HCT116 (cell line): ENCODE measurements at places on chromosomes 3 and 15. TPM values are rescaled to one million over a fixed set of nuclear protein-coding genes. Genes with fewer than 3 reads are reported as not detected.

The EXD1 gene
- total RNA-seq, result not detected

- H3K4me3 ChIP-seq, result no peak overlapping the region
- H3K27me3 ChIP-seq, result peaks cover 28% of the 10 kb centered on the region; the same call in 1 of the 2 replicates
- H3K36me3 ChIP-seq, result no peaks in the 10 kb centered on the region
- no peak overlapping the region for H3K27ac ChIP-seq
- no peak for DNase-seq
- H3K4me1 ChIP-seq, result no peaks in the 10 kb centered on the region
Observed at GRCh38 chr3:133393204-133393603, 6.7 kb upstream of the BFSP2 start.

- no peaks in the 10 kb centered on the region for H3K4me1 ChIP-seq
- H3K27me3 ChIP-seq, result no peaks in the 10 kb centered on the region
- DNase-seq, result no peak
- H3K4me3 ChIP-seq, result no peak overlapping the region
- no peak overlapping the region for H3K27ac ChIP-seq
Observed at GRCh38 chr3:128262457-128262856, 109.2 kb downstream of the EEFSEC start.

DNA sequence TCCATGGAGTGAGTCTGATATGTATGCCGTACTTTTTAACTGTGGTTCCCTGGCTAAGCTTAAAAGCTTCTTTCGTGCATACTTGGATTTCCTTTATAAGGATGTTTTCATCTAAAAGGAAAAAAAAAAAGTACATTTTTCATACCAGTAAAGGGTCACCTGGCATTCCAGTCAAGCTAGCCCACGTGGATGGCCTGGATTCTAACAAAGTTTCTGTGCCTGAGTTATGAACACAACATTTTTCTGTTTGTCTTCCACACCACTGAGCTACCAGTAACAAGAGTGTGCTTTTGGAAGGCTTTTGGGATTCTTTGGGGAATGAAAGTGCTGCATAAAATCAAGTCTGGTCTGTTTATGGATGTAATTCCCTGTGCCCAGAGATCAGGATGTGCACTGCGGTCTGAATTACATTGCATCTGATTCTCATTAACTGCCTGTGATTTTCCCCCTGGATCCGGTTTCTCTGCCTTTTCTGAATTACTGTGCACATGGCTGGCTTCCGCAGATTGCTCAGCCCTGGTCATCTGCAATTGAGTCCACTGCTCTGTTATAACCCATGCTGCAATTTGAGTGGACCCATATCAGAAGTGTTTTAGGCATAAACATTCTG, 38.2 kb upstream of the MAGI1 start:
- no peaks in the 10 kb centered on the region for H3K4me1 ChIP-seq
- H3K36me3 ChIP-seq, result no peaks in the 10 kb centered on the region
- no peak overlapping the region for H3K27ac ChIP-seq
- no peak for DNase-seq
- no peak overlapping the region for H3K4me3 ChIP-seq
- H3K27me3 ChIP-seq, result no peaks in the 10 kb centered on the region

The SENP8 gene
- total RNA-seq, result 3.8 TPM

The RNF123 gene
- 71.9 TPM for total RNA-seq

The CILP gene
- total RNA-seq, result not detected

GRCh38 chr15:34133511-34133910, 31.6 kb downstream of the PGBD4 start:
- no peak overlapping the region for H3K4me3 ChIP-seq
- DNase-seq, result no peak
- no peaks in the 10 kb centered on the region for H3K27me3 ChIP-seq
- H3K4me1 ChIP-seq, result no peaks in the 10 kb centered on the region
- H3K36me3 ChIP-seq, result no peaks in the 10 kb centered on the region

DNA sequence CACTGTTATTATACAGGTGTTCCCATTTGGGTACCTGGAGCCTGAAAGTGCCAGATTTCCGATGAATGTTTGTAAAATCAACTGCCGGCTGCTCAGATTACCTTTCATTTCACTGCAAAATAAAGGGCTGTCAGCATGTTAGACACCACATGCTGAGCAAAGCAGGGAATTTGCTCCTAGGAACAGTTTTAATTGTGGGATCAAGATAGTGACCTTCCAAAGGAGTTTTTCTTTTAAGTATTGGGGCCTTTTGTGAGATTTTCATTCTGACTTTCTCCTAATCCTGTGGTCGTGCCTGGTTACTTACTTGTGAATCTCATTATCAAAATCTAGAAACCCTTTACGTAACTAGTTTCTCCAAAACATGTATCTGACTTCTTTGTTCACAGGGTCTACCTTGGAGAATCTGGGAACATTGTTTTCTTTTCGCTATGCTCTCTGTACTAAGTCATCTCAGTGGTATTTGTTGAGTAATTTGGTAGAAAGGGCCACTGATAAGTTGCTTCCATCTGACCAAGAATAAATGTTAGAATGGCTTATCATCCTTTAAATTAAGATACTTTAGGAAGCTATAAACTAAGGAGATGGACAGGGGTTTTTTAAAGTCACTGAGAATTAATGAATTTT, 40.8 kb upstream of the LRTM1 start:
- H3K4me3 ChIP-seq, result no peak overlapping the region
- H3K27me3 ChIP-seq, result no peaks in the 10 kb centered on the region
- no peak for DNase-seq
- H3K4me1 ChIP-seq, result no peaks in the 10 kb centered on the region

The KNL1 gene
- total RNA-seq, result 30.6 TPM

DNA sequence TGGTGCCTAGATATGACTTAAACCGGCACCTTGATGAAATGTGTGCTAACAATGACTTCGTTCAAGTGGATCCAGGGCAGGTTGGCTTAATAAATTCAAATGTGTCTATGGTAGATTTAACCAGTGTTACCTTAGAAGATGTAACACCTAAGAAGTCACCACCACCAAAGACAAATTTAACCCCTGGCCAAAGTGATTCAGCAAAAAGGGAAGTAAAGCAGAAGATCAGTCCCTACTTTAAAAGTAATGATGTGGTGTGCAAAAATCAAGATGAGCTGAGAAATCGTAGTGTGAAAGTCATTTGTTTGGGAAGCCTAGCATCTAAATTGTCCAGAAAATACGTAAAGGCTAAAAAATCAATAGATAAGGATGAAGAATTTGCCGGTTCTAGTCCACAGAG, 1.1 kb downstream of the FAN1 start:
- no peaks in the 10 kb centered on the region for H3K27me3 ChIP-seq
- H3K36me3 ChIP-seq, result no peaks in the 10 kb centered on the region
- no peak for DNase-seq
- peaks cover 16% of the 10 kb centered on the region; the same call in 1 of the 2 replicates for H3K4me1 ChIP-seq
- H3K27ac ChIP-seq, result no peak overlapping the region
- peak overlapping the region; percentile 56 for H3K4me3 ChIP-seq

The TICRR gene
- total RNA-seq, result 24.8 TPM

The FBXW12 gene
- not detected for total RNA-seq

DNA sequence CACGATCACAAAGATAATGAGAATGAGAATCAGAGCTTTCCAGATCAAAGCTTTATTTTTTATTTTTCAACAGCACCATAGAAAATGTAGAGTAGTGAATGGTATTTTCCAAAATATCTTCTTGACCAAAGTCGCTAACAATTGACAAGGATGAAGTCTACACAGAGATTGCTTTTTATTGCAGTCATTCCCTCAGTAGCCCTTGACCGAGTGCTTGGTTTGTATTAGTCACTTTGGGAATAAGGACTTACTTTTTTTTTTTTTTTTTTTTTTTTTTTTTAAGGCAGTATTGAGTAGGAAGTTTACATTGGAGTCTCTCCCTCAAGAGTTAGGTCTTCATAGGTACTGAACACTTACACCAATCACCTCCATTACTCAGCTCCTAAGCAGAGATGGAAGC, 39.8 kb downstream of the THRB start:
- no peaks in the 10 kb centered on the region for H3K36me3 ChIP-seq
- H3K27me3 ChIP-seq, result no peaks in the 10 kb centered on the region
- no peak overlapping the region for H3K4me3 ChIP-seq
- no peak for DNase-seq
- H3K4me1 ChIP-seq, result no peaks in the 10 kb centered on the region
- H3K27ac ChIP-seq, result no peak overlapping the region

The PBRM1 gene
- 40.0 TPM for total RNA-seq

GRCh38 chr3:171494457-171495109, 34.4 kb upstream of the TNIK start:
- H3K4me3 ChIP-seq, result no peak overlapping the region
- no peaks in the 10 kb centered on the region for H3K27me3 ChIP-seq
- DNase-seq, result no peak
- H3K27ac ChIP-seq, result no peak overlapping the region
- H3K36me3 ChIP-seq, result no peaks in the 10 kb centered on the region

DNA sequence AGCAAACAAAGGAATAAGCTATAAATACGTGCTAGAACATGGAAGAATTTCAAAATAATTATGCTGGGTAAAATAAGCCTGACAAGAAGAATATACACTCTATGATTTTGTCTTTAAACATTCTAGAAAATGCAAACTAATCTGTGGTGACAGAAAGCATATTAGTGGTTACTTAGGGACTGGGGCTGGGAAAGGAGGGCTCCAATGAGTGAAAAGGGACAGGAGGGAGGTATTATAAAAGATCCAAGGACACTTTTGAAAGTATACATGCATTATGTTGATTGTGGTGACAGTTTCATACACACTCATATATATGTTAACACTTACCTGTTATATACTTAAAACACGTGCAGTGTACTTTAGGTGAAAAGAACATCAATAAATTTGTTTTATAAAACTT, 23.0 kb downstream of the MYH15 start:
- H3K27ac ChIP-seq, result no peak overlapping the region
- no peaks in the 10 kb centered on the region for H3K36me3 ChIP-seq
- H3K4me1 ChIP-seq, result peaks cover 5% of the 10 kb centered on the region; the same call in 1 of the 2 replicates
- H3K27me3 ChIP-seq, result no peaks in the 10 kb centered on the region

The IL20RB gene
- total RNA-seq, result 6.1 TPM

DNA sequence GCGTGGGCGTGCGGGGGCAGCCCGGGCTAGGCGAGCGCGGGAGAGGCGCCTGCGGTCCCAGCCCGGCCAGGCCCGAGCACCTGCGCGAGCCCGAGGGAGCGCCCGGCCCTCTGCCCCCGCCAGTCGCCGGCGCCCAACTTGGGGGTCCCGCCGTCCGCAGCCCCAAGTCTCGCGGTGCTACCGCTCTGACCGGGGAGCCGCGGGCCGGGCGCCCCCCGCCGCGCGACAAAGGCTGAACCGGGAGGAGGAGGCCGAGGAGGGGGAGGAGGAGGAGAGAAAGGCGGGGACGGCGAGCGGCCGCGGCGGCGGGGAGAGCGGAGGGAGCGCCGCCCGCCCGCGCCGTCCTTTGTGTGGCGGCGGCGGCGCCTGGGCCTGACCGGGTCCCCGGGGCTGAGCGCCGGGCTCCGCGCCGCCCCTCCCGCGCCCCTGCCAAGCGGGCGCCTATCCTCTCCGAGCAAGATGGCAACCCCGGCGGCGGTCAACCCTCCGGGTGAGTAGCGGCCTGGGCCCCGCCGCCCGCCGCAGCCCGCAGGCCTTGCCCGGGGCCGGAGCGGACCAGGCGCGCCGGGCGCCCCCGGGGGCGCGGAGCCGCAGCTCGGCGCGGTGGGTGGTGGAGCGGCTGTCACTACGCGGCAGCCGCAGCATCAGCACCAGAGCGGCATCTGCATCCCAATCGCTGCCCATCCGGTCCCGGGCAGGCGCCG, at the start of gene ARNT2:
TSS of gene ARNT2 (plus strand) at position 326 of the 704 bp plus-strand sequence. CDS start at position 460, 134 bp downstream.
- H3K27me3 ChIP-seq, result 0 out of 2 replicates have a peak, but pooled peaks cover 3% of the 10 kb centered on the region
- peaks cover 5% of the 10 kb centered on the region; the same call in 1 of the 2 replicates for H3K4me1 ChIP-seq
- no peaks in the 10 kb centered on the region for H3K36me3 ChIP-seq
- H3K4me3 ChIP-seq, result peak within 1 kb of the TSS; percentile 43
- H3K27ac ChIP-seq, result peak within 1 kb of the TSS; percentile 32; the same call in 1 of the 2 replicates

GRCh38 chr3:197202694-197203093, 95.7 kb downstream of the DLG1 start:
- H3K27me3 ChIP-seq, result no peaks in the 10 kb centered on the region
- no peak overlapping the region for H3K4me3 ChIP-seq
- H3K27ac ChIP-seq, result no peak overlapping the region
- no peaks in the 10 kb centered on the region for H3K36me3 ChIP-seq
- no peaks in the 10 kb centered on the region for H3K4me1 ChIP-seq

The SNTN gene
- not detected for total RNA-seq

- no peak overlapping the region for H3K4me3 ChIP-seq
- no peaks in the 10 kb centered on the region for H3K36me3 ChIP-seq
- H3K4me1 ChIP-seq, result no peaks in the 10 kb centered on the region
- H3K27ac ChIP-seq, result no peak overlapping the region
- DNase-seq, result no peak
- H3K27me3 ChIP-seq, result no peaks in the 10 kb centered on the region
Observed at GRCh38 chr15:63178034-63178433, 11.4 kb upstream of the RAB8B start.

DNA sequence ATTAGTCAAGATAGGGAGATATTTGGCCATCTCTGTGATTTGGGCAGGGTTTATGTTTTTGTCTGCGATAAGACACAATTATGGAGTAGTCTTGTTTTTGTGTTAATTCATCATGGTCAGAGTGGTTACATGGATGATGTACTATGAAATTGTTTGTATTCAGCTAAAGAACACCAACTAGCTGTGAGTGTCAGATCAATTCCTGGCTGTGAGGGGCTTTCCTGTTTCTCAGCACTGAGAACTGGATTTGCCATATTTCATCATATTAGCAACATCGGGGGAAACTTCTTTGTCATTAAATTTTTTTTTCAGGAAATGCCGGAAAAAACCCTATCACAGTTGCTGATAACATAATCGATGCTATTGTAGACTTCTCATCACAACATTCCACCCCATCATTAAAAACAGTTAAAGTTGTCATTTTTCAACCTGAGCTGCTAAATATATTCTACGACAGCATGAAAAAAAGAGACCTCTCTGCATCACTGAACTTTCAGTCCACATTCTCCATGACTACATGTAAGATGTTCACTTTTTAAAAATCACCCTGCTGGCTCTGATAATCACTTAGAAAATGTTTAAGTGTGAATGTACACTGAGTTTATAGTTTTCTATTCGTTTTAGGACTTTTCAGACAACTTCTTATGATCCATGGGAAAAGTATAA, 49.2 kb downstream of the PARP15 start:
- no peaks in the 10 kb centered on the region for H3K27me3 ChIP-seq
- H3K4me3 ChIP-seq, result no peak overlapping the region
- H3K27ac ChIP-seq, result no peak overlapping the region
- no peaks in the 10 kb centered on the region for H3K4me1 ChIP-seq

- H3K27me3 ChIP-seq, result no peaks in the 10 kb centered on the region
- H3K4me1 ChIP-seq, result no peaks in the 10 kb centered on the region
- DNase-seq, result no peak
Observed at GRCh38 chr15:73711526-73711925, 27.3 kb downstream of the CD276 start.

DNA sequence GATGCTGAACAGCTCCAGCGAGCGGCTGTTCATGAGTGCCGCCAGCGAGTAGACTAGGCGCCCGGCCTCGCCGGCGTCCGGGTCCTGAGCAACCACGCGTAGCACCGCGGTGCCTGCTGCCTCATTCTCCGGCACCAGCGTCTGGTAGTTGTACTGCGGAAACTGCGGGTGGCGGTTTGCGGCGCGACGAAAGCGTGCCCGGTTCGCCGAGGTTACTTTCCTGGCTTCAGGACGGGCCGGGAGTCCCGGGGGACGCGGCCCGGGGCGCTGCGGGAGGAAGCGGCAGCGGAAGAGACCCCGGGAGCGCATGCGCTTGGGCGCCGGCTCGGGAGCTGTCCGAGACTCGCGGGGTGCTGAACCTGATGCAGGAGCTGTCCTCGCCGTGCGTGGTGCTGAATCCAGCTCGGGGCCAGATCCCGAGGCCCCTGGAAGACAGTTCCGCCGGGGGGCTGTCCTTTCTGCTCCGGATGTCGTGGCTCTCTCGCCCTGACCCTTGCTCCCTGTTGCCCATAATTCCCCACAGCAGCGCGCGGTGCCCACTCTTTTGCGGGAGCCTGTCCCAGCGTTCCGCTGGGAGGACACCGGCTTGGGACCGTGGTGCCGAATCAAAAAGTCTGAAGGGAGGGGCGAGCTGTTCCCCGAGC, 1.1 kb downstream of the CELSR3 start:
- H3K4me1 ChIP-seq, result peaks cover 8% of the 10 kb centered on the region
- DNase-seq, result no peak
- no peak overlapping the region for H3K4me3 ChIP-seq
- no peak overlapping the region for H3K27ac ChIP-seq
- H3K36me3 ChIP-seq, result no peaks in the 10 kb centered on the region
- H3K27me3 ChIP-seq, result no peaks in the 10 kb centered on the region
